ENCODE measurements at places on chromosomes 13 and 19.

- no peak for DNase-seq
Measured at GRCh38 chr13:73074926-73075325, 16.1 kb downstream of the KLF5 start.

DNA sequence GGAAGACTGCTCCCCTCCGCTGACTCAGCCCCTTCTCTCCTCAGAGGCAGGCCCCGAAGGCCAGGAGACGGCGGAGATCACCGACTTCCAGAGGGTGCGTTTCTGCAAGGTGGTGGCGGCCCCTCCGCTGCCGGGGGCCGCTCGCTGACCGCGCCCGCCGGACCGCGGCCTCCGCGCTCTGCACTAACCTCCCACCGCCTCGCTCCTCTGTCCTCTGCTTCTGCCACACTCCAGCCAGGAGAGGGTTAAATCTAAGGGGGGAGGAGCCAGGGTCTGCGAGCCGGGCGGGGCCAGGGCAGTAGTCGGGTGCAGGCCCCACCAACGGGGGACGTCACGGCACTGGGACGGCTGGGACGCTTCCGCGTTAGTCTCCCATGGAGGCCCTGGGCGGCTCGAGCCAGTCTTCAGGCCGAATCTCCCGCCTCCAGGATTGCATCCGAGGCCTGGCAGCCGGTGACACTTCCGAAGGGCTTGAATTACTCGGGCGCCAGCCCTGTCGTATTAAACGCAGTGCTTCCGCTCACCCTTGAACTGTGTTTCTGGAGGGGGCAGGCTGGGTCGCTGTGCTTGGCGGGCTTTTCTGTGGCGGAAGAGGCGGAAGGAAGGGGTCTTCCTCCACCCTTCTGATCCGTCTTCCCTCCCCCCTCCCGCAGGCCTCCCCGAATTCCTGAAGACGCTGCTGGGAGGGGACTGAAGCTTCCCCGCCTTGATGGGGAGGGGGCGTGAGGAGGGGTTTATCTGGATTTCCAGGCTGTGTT, 1.2 kb upstream of the INAFM1 start:
- peak; percentile 92 for DNase-seq

DNA sequence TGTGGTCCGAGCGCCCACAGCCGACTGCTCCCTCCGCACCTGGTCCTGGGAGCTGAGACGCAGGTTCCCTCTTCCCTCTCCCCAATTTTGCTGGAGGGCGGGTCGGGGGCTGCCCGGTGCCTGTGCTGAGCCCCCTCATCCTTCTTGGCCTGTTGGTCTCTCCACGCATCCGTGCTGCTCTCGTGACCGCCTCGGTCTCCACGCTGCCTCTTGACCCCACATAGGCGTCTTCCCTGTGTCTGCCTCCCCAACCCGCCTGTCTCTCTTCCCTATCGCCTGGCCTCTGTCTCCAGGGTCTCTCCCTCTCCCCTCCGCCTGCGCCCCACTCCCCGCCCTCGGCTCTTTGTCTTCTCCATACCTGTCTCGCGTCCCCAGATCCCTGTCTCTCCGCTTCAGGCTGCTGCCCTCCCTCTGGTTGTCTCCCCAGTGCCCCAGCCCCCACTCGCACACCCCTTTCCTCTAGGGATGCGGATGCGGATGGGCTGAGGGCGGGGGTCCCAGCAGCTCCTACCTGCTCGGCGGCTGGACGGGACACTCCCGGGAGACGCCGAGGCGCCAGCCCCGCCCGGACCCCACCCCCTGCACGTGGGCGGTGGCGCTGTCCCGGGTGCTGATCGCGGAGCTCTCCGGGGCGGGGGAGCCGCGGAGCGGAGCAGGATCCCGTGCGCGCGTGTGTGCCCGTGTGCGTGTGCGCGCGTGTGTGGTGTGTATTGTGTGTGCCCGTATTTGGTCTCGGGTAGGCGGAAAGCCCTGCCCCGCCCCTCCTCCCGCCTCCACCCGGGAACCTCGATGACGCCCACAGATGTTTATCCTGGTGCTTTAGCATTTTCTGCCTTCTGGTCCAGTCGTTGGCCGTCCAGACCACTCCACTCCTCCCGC, at the start of gene SYT5:
Gene SYT5, minus strand, starts transcription at position 684 of the 879 bp plus-strand sequence. CDS start 1,248 bp downstream, outside the sequence.
- peak; percentile 35 for DNase-seq

- DNase-seq: no peak
Measured at GRCh38 chr19:28601723-28602440, 611.1 kb downstream of the UQCRFS1 start.

DNA sequence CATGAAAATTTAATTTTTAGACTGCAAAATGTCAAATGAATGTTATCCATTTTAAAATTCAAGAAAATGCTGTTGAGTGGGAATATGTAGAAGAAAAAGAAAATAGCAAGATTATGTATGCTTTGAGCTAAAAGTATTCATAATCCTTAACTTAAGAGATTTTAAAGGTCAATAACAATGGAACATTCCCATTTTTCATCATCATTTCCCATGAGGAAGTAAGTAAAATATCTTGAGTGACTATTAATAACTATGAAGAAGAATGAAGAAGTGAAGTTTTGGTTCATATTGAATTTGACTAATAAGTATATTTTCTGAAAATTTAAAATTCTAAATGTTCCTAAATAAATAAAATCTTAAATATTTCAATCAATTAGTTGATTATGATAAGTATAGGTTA, 273.4 kb downstream of the DACH1 start:
- no peak for DNase-seq

DNA sequence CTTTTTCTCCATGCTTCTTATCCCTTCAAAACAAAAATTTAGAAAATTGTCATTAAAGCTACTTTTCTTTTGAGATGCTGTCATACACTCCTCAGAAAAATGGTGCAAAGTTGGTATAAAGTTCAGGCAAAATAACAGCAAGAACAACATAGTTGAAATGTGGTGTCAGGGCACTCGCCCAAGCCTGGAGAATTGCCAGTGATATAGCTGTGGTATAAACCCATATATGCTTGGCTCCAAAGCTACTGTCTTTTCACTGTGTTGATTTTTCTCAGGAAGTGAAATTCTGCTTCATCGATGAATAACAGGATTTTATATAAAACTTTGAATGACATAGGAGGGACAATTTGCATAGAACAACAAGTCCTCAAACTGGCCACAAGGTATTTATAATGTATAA, 2532.9 kb downstream of the PCDH9 start:
- DNase-seq: no peak

GRCh38 chr19:6576869-6577475, 14.0 kb downstream of the CD70 start:
- no peak for DNase-seq

DNA sequence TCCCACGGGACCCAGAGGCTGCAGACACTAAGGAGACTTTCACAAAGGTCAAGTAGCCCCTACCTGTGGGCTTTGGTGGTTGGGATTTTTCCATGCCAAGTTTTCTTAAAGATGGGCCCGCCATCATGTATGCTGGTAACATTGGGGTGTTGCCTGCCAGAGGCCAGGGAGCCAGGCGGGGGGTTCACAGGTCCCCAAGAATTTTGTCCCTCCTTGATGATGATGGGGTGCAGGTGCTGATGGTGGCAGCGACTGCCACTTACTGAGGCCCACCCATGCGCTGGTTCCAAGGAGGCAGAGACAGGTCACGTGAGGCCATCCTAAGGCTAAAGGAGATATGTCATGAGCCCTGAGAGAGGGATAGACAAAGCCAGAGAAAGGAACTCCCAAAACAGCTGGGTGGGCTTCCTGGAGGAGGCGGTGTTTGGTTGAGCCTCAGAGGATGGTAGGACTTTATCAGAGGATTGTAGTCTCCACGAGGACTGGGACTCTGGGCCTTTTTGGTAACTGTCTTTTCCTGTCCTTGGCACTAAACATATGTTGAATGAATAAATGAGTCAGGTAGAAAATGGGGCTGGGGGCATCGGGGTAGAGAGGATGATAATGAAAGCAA, 14.4 kb downstream of the PLEKHF1 start:
- no peak for DNase-seq

- no peak for DNase-seq
Measured at GRCh38 chr19:51063664-51064063, 1.2 kb downstream of the KLK13 start.

DNA sequence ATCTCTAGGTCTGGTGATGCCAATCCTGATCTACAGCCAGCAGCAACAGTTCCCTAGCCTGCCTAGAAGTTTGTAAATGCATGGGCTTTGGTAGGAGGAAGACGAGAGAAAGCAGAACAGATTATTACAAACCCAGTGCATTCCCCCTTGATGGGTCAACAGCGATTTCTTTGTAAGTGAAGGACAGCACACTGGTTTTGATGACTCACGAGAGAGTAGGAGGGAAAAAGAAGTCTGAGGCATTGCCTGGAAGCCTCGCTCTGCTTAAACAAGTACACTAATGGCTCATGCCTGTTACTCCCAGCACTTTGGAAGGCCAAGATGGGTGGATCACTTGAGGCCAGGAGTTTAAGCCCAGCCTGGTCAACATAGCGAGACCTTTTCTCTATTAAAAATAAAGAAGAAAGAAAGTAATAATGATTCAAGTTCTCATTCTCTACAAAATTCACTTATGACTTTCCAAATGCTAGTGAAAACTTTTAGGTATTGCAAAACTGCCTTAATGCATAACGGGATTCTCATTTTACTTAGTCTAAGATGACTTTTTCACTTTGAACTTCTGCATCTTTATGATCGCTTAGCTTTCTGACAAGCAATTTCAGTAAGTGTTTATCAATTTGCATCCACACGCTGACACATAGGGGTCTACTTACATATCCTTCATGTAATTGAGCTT, 47.7 kb upstream of the USPL1 start:
- peak; percentile 6 for DNase-seq

DNA sequence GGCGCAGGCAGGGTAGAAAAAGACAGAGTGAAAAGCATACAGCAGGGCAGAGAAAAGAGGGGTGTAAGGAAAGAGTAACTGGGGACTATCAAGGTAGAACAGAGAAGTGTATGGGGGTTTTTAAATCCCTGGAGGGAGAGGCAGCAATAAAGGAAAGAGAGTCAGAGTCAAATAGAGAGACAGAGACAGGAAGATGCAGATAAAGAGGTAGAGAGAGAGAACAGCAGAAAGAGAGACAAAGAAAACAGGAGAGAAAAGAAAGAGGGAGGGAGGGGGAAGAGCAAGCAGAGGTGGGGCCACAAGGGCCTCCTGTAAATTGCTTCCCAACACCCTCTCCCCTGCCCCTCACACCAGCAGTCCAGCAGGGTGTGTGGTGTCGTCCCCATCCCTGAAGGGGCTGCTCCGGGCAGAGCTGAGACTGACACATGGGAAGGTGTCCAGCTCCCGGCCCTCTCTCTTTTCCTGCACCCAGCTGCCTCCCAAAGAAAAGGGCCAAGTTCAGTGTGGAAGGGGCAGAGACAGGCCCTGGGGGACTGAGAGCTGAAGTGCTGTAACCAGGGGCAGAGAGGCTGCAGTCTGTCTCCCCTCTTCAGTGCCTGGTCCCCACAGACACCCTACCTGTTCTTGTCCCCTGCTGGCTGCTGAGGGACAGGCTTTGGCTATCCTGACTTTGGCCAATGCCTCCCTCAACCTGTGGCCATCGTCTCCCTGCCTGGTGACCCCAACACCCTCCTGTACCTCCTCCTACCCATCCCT, 17.4 kb upstream of the POU2F2 start:
- DNase-seq: no peak

DNA sequence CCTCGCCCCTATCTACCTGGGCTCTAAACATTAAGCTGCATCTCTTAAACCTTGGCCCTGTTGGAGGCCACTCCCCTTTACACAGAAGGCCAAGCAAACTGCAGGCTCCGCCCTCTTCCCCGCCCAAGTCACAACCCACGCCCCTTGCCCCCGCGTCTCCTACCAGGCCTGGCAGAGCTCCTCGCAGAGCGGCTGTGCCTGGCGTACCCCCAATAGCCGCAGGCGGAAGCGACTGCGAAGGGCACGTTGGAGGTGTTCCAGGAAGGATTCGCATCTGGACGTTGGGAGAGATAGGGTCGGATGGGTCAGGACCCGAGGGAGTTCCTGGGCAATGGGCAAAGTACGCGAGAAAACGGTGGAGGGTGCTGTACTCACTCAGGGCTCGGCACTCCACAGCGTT, 5.9 kb downstream of the RTBDN start:
- DNase-seq: no peak

DNA sequence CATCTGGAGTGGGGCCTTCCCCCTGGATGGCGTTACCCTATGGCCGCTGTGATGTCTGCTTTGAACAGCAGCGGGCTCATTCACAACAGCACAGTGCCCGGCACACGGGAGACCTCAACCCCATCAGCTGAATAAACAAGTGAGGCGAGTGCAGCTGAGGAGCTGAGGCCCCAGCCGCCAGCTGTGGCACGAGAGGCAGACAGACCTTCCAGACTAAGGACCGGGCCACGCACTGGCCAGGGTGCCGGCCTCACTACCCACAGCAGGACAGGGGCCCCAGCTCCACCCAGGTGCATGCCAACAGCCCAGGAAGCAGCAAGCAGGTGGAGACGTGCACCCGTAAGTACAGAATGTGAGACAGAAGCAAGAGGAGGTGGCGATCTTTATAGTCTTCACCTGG, 39.6 kb downstream of the STK24 start:
- no peak for DNase-seq

DNA sequence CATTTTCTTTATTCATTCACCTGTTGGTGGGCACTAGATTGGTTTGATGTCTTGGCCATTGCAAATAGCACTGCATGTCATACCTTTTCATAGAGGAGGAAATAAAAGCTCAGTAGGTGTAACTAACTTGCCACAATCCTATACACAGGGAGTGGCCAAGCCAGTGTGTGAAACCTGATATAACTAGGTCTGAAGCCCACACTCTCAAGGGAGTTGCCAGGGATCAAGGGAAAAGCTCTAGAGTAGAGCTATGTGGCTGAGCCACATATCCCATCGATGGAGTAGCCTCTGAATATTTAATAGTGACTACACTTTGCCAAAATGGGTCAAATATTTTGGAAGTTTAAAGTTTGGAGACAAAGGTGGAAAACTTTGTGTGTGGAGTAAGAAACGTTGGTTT, 66.1 kb upstream of the TSHZ3 start:
- DNase-seq: no peak

DNA sequence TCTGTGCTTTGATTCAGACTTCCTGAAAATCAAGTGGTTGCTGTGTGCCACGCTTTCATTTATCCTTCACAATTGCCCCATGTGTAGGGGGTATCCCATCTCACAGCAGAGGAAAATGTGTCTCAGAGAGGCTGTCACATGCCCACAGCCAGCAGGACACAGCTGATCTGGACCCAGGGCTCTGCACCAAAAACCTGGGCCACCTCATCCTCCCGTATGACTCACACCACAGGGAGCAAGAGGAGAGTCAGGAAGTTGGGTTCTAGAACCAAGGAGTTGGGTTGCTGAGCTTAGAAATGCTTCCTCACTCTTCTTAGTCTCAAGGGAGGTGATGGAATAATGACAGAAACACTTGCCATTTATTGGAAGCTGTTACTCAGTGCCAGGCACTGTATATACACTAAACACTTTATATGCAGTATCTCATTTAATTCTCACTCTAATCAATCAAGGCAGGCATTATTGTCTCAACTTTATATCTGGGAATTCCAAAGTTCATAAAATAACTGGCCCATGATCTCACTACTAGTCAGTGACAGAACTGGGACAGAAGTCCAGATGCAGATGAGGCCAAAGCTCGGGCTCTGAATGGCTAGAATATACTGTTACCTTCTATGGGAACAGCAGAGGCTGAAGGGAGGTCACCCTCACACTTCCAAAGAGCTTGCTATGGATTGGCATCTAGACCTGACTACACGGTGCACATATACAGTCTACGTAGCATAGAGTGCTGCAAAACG, 47.7 kb upstream of the ATP12A start:
- DNase-seq: no peak

All from CD4-positive, alpha-beta T cell treated with Interferon alpha-2 for 1 hour (primary cell).